Stimulated activated CD4-positive, alpha-beta T cell treated with anti-CD3 and anti-CD28 coated beads, Interleukin-2, amount 100 ng/mL, for 24 hours (primary cell): ENCODE measurements at places on chromosomes 3 and 15.

GRCh38 chr15:77974098-77974414 is 103.5 kb downstream of the TBC1D2B start:
- no peak for DNase-seq

GRCh38 chr3:118736107-118736506 is 298.5 kb downstream of the IGSF11 start:
- DNase-seq: no peak

- DNase-seq: no peak
Measured at GRCh38 chr3:197206913-197207312, 91.5 kb downstream of the DLG1 start.

GRCh38 chr15:48930735-48931134 is 33.0 kb downstream of the SHC4 start:
- no peak for DNase-seq

DNA sequence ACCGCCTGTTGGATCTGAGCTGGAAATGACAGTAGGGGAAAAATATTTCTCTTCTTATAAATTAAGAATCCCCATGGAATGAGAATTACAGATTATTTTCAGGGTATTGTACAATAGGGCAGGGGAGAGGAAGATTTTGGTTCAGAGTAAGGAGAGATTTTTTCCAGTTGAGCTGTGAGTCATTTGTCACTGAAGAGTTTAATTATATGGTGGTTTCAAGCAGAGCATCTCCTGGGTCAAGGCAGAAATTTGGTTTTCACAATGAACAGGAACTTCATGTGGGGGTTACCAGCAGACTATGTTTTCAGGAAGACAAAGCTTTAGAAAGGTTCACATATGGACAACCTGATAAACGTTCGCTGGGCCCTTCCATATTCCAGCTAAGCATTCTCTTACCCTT is 182.8 kb upstream of the NR2E3 start:
- no peak for DNase-seq

DNA sequence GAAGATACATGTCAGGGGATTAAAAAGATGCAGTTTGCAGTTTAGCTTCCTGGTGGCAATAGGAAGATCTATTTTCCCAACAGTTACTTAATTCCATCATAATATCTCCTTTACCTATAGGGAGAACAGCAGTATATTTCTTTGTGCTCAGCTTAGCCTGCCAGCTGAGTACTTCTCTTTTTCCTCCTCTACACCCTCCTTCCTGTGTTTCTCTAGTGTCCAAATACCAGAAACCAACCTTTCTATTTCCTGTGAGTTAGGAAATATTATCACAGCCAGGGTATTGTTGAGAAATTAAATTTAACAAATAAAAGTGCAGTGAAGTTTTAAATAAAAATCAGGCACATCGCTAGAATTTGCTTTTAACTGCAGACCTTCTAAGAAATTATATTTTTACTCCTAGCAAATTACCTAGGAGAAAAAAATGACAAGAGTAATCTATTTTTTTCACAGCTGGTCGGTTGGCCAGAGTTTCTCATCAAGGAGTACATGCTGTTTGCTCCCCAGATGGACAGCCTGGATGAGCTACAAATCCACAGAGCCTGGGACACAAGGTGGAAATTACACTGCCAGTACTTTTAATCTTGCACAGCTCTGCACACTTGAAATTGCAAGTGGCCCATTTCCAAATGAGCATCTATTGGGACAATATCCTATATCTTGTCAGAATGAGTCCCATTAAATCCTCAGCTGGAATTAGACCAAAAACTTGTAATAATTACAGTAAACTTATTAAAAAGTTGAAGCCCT is 185.2 kb upstream of the CFAP20DC start:
- DNase-seq: no peak

- DNase-seq: no peak
Measured at GRCh38 chr3:117719316-117719926, 1009.8 kb downstream of the TUSC7 start.

- DNase-seq: no peak
Measured at GRCh38 chr15:67319961-67320360, 65.4 kb downstream of the IQCH start.

- DNase-seq: no peak
Measured at GRCh38 chr3:141405591-141405990, 37.3 kb downstream of the ZBTB38 start.

GRCh38 chr3:119849126-119849525 is 67.2 kb downstream of the NR1I2 start:
- no peak for DNase-seq

- DNase-seq: no peak
Measured at GRCh38 chr3:184598574-184598927, 37.0 kb downstream of the EPHB3 start.

- no peak for DNase-seq
Measured at GRCh38 chr15:91936182-91936775, 82.8 kb downstream of the SLCO3A1 start.

DNA sequence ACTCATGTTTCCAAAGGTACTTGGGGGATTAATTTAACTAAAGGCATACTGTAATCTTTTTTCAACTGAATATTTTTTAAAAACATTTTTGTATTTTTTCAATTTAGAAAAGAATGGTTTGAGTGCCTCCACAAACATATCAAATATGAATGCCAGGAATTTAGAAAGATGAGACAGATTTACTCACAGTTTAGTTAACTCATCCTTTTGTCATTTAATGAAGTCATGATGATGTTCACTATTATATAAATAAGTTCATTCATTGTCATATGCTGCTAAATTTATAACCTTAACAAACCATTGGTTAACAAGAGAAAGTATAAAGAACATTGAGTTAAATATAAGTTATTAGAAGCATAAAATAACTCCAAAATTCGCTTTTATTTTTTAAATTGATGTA is 50.0 kb downstream of the FGF7 start:
- DNase-seq: no peak

DNA sequence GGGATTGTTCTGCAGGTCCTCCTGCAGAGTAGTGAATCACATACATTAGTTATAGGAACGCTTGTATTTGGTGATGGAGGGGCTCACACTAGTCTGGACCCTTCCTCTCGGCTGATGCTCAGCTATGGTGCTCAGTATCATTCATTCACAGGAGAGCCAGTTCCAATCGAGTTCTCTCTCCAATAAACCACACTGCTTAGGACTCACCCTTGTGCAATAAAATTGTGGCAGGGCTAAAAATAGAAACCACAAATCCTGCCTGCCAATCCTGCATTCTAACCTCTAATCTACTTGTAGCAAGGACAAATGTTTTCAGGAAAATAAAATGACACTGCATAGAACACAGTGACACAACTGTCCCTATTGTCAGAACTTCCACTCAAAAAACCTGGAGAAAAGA is 138.4 kb upstream of the TBL1XR1 start:
- DNase-seq: no peak

- no peak for DNase-seq
Measured at GRCh38 chr3:172180473-172180872, 141.1 kb downstream of the FNDC3B start.

DNA sequence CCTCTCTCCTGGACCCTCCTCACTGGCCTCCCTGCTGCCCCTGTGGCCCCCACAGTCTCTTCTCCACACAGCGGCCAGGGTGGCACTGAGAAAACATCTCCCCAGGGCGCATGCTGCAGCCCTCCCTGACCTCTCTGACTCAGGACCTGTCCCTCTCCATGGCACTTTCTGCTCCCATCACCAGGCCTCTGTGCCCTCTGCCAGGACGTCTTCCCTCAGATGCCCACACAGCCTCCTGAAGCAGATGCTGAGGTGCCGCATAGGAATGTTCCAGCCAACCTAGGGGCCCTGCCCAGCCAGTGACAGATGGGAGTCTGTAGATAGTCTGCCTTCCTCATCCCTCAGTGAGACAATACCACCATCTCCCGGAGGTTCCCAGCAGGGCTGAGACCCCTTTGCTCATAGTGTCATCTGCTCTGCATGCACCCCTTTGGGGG is 8.7 kb downstream of the MYL3 start:
- no peak for DNase-seq
